ENCODE measurements at places on chromosomes 13 and 19. TPM values are rescaled to one million over a fixed set of nuclear protein-coding genes. Genes with fewer than 3 reads are reported as not detected.

Gene U2AF1L4
- 44.9 TPM for total RNA-seq

DNA sequence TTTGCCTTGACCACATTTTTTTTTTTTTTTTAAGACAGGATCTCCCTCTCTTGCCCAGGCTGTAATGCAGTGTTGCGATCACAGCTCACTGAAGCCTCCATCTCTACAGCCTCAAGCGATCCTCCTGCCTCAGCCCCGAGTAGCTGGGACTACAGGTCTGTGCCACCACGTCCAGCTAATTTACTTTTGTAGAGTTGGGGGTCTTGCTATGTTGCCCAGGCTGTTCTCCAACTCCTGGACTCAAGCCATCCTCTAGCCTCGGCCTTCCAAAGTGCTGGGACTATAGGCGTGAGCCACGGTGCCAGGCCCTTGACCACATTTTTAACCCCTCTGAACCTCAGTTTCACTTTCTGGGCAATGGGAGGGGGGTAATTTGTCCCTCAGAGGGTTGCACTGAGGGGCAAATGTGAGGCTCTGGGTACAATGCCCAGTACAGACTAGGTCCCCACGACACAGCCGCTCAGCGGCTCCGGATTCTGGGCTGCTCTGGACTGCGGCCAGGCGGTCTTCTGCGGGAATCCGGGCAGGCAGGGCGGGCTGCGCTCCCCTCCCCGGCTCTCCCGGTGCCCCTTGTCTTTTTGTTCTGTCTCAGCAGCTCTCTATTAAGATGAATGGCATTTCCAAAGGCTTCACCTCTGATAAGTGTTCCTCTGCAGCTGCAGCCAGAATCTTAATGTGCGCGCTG, 3.8 kb upstream of the ALOX5AP start:
- peaks cover 7% of the 10 kb centered on the region for H3K4me1 ChIP-seq
- H3K36me3 ChIP-seq, result no peaks in the 10 kb centered on the region
- DNase-seq, result no peak
- no peak overlapping the region for H3K27ac ChIP-seq

- no peaks in the 10 kb centered on the region for H3K27me3 ChIP-seq
- H3K27ac ChIP-seq, result peak overlapping the region; percentile 35
- DNase-seq, result no peak
- no peaks in the 10 kb centered on the region for H3K36me3 ChIP-seq
Measured at GRCh38 chr19:6101291-6101825, 8.9 kb downstream of the RFX2 start.

Gene ZNF90
- 3.4 TPM for total RNA-seq

Gene CAMSAP3
- 0.57 TPM for total RNA-seq

Gene ZIC2
- total RNA-seq, result 196 TPM

Gene CRTC1
- 24.0 TPM for total RNA-seq
